ENCODE measurements at places on chromosomes 2 and 18. TPM values are rescaled to one million over a fixed set of nuclear protein-coding genes. Genes with fewer than 3 reads are reported as not detected.

The HAAO gene
- 0.48 TPM for total RNA-seq

The SAG gene
- not detected for total RNA-seq

The PIKFYVE gene
- 19.5 TPM for total RNA-seq

The SPHKAP gene
- not detected for total RNA-seq

The SP9 gene
- not detected for total RNA-seq

The OSBPL6 gene
- 11.8 TPM for total RNA-seq

The AKAIN1 gene
- total RNA-seq = not detected

The EMILIN1 gene
- 0.37 TPM for total RNA-seq

The MYO7B gene
- 0.07 TPM for total RNA-seq

The IL1R2 gene
- 37.9 TPM for total RNA-seq

The PKDCC gene
- not detected for total RNA-seq

The PROKR1 gene
- total RNA-seq = not detected

The VIL1 gene
- not detected for total RNA-seq

The LBX2 gene
- total RNA-seq = 0.61 TPM

The IL36B gene
- not detected for total RNA-seq

The STAT4 gene
- total RNA-seq = 0.71 TPM

The CYP1B1 gene
- total RNA-seq = 0.25 TPM

The ANKRD30B gene
- total RNA-seq = not detected

The DSG4 gene
- 0.04 TPM for total RNA-seq

The TLX2 gene
- total RNA-seq = not detected

The IL36A gene
- total RNA-seq = not detected

The SPATA3 gene
- total RNA-seq = not detected

The BCL2L11 gene
- 2.7 TPM for total RNA-seq

The ATP8B1 gene
- total RNA-seq = 14.7 TPM

The EFHD1 gene
- total RNA-seq = not detected

The ITPRIPL1 gene
- total RNA-seq = 7.2 TPM

The MAP2 gene
- total RNA-seq = 9.1 TPM

The C2orf15 gene
- total RNA-seq = 0.60 TPM

The KRTCAP3 gene
- total RNA-seq = 40.2 TPM

The TUBA3D gene
- not detected for total RNA-seq

The CAVIN2 gene
- total RNA-seq = 8.4 TPM

The CD8B2 gene
- not detected for total RNA-seq

The GKN2 gene
- not detected for total RNA-seq

The FLACC1 gene
- 0.39 TPM for total RNA-seq

The CXCR4 gene
- not detected for total RNA-seq

The CAB39 gene
- total RNA-seq = 191 TPM

The BOK gene
- total RNA-seq = 36.9 TPM

The RAD51AP2 gene
- 0.10 TPM for total RNA-seq

The SLC5A6 gene
- total RNA-seq = 39.8 TPM

The ALKAL2 gene
- total RNA-seq = not detected

The LINC00305 gene
- not detected for total RNA-seq

The HOXD10 gene
- total RNA-seq = not detected

The SERPINB5 gene
- 314 TPM for total RNA-seq

The APLF gene
- total RNA-seq = 3.2 TPM

Data from foreskin keratinocyte (primary cell).